ENCODE measurements at places on chromosomes 1 and 21. TPM values are rescaled to one million over a fixed set of nuclear protein-coding genes. Genes with fewer than 3 reads are reported as not detected.
A peak's percentile ranks its signal among the peaks of the same experiment; 100 is the strongest.

Gene KIF2C
- 72.9 TPM for total RNA-seq

Gene ANGPTL7
- total RNA-seq, result not detected

- H3K4me1 ChIP-seq, result peaks cover 97% of the 10 kb centered on the region
- peaks cover 71% of the 10 kb centered on the region for H3K36me3 ChIP-seq
- peak overlapping the region; percentile 85 for H3K4me3 ChIP-seq
- peak overlapping the region; percentile 100 for H3K27ac ChIP-seq
- H3K27me3 ChIP-seq, result no peaks in the 10 kb centered on the region
These were observed 33.3 kb downstream of the EIF2D start for GRCh38 chr1:206578978-206579374.

Gene KCNN3
- 0.36 TPM for total RNA-seq

Gene MYOG
- not detected for total RNA-seq

DNA sequence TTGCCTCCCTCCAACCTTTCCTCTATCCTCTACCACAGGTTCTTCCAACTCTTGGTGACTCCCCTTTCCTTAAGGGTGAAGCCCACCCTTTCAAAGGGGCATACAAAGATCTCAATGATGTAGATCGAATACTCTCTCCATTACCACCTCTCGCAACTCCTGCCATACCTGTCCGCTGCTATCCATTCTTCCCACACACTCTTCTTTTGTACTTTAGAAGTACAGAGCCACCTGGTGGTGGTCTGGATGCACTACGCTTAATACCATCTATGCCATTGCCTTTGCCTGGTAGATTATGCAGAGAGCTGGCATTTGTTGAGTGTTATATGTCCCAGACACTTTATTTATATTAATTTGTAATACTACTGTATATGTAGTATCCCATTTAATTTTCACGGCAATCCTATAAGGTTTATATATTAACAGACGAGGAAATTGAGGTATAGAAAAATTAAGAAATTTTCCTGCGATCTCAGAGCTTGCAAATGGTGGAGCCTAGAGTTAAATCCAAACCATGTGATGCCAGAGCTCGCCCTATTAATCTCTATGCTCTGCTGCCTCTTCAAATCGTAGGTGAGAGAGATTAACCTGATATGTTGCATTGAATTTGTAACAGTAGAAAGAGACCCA, 22.9 kb downstream of the TSHB start:
- no peak overlapping the region for H3K4me3 ChIP-seq
- peaks cover 6% of the 10 kb centered on the region for H3K27me3 ChIP-seq
- peaks cover 13% of the 10 kb centered on the region for H3K4me1 ChIP-seq
- H3K27ac ChIP-seq, result no peak overlapping the region

DNA sequence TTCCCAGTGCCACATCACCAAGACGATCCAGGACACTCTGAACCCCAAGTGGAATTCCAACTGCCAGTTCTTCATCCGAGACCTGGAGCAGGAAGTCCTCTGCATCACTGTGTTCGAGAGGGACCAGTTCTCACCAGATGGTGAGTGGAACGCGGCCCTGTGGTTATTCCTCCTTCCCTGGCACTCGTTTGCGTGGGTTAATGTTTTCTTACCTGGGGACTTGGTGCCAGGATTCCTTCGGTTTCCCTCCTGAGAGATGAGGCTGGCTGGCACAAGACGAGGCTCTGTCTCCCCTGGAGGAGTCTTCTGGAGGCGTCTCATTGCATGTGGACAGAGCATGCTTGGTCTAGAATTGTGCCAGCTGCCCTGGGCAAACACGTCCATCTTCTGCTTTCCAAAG, 29.3 kb downstream of the ATP5PO start:
- no peaks in the 10 kb centered on the region for H3K4me1 ChIP-seq
- no peak overlapping the region for H3K4me3 ChIP-seq
- H3K27ac ChIP-seq, result no peak overlapping the region

Gene TMEM82
- not detected for total RNA-seq

DNA sequence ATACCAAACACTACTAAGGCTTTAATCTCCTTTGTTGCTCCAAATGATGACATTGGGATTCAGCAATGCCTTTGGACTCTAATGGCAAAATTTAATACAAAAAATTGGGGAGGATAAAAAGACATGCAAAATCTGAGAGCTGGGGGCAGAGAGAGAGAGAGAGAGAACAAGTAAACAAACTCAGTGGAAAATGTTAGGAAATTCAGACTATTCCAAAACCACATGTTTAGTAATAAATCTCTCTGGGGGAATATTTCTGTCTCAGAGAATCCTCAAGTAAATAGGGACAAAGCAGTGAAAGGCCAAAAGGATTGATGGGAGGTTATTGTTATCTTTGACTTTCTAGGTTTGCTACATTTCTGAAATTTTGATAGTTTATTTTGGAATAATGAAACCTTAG, 65.7 kb downstream of the PLA2G4A start:
- H3K27ac ChIP-seq, result no peak overlapping the region
- H3K4me3 ChIP-seq, result no peak overlapping the region
- DNase-seq, result no peak
- H3K27me3 ChIP-seq, result no peaks in the 10 kb centered on the region

- H3K36me3 ChIP-seq, result no peaks in the 10 kb centered on the region
- H3K27ac ChIP-seq, result no peak overlapping the region
- no peaks in the 10 kb centered on the region for H3K4me1 ChIP-seq
- no peak for DNase-seq
- peaks cover 25% of the 10 kb centered on the region for H3K27me3 ChIP-seq
These were observed 13.5 kb downstream of the TBX15 start for GRCh38 chr1:118974661-118975060.

DNA sequence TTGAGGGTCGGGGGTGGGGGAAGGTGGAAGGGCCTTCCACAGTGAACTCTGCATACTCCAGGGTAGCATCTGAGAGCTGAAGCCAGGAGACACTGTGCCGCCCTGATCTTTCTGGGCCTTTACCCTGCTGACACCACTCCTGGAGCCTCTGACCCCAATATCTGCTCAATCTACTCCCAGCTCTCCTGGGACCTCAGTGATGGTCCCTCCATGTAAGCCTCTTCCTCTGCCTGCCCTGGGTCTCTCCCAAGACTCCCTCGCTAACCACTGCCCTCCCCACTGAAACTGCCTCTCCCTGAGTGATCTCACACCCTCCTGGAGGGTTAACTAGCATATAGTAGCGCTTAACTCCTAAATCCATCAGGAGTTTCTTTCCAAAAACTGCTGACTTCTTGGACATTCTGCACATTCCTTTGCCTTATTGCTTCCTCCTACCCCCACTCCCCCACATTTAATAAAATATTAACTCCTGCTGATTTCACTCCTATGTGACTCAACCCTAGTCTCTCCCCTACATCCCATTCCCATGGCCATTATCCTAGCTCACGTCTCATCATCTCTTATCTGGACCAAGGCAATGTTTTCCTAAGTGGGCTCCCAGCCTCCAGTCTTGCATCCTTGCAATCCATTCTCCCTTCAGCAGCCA, 145.6 kb downstream of the HMGB4 start:
- H3K4me3 ChIP-seq, result no peak overlapping the region
- H3K27ac ChIP-seq, result no peak overlapping the region
- H3K36me3 ChIP-seq, result no peaks in the 10 kb centered on the region
- DNase-seq, result no peak

Gene MEGF6
- 2.1 TPM for total RNA-seq

- H3K4me1 ChIP-seq, result peaks cover 43% of the 10 kb centered on the region
- peaks cover 3% of the 10 kb centered on the region for H3K27me3 ChIP-seq
- peaks cover 4% of the 10 kb centered on the region for H3K36me3 ChIP-seq
- H3K27ac ChIP-seq, result peak overlapping the region; percentile 58
- DNase-seq, result peak; percentile 10
These were observed 53.9 kb upstream of the TIAM1 start for GRCh38 chr21:31397939-31398338.

- H3K4me1 ChIP-seq, result no peaks in the 10 kb centered on the region
- no peak overlapping the region for H3K4me3 ChIP-seq
- no peak overlapping the region for H3K27ac ChIP-seq
- no peaks in the 10 kb centered on the region for H3K36me3 ChIP-seq
These were observed 216.6 kb upstream of the ZP4 start for GRCh38 chr1:238107322-238107721.

DNA sequence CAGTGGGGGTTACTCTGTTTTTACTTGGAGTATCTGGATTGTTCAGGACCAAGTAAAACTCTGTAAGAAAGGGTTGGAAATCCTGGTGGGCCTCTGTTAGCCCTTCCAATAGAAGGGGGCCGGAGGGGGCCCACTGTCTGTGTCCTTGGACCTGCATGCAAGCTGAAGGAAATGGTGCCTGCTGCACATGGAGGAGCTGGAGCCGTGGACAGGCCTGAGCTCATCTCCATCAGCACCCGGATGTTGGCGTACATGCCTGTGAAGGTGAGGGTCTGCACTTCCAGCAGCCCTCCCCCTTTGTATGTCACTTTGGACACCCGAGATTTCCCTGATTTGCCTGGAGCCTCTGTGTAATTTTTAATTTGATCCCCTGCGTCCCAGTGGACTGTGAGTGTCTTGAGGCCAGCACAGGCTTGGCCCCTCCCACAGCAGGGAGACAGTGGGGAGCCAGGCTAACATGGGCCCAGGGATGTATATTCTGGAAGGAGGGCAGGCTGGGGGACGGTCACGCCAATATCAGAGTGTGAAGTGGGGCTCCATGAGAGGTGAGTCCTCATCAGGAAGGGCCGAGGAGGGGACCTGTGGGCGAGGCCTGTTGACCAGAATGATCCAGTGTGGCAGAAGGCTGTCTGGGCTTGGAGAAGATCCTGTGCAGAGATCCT, 16.8 kb downstream of the GALNT2 start:
- H3K27me3 ChIP-seq, result peaks cover 1% of the 10 kb centered on the region
- H3K4me3 ChIP-seq, result peak overlapping the region; percentile 30
- H3K27ac ChIP-seq, result peak overlapping the region; percentile 83
- H3K36me3 ChIP-seq, result peaks cover 7% of the 10 kb centered on the region
- DNase-seq, result no peak

GRCh38 chr1:38991638-38992411, 749 bp downstream of the AKIRIN1 start:
- H3K4me3 ChIP-seq, result peak overlapping the region; percentile 90
- H3K4me1 ChIP-seq, result peaks cover 40% of the 10 kb centered on the region
- peak overlapping the region; percentile 56 for H3K27ac ChIP-seq
- no peak for DNase-seq

GRCh38 chr1:80882553-80882952, 918.2 kb upstream of the ADGRL2 start:
- DNase-seq, result no peak
- H3K4me3 ChIP-seq, result no peak overlapping the region
- H3K27me3 ChIP-seq, result no peaks in the 10 kb centered on the region
- H3K4me1 ChIP-seq, result no peaks in the 10 kb centered on the region
- H3K27ac ChIP-seq, result no peak overlapping the region
- no peaks in the 10 kb centered on the region for H3K36me3 ChIP-seq

- DNase-seq, result no peak
- no peaks in the 10 kb centered on the region for H3K36me3 ChIP-seq
- H3K4me3 ChIP-seq, result no peak overlapping the region
- no peak overlapping the region for H3K27ac ChIP-seq
- no peaks in the 10 kb centered on the region for H3K4me1 ChIP-seq
- H3K27me3 ChIP-seq, result peaks cover 4% of the 10 kb centered on the region
These were observed 127.0 kb upstream of the F3 start for GRCh38 chr1:94668528-94668927.

DNA sequence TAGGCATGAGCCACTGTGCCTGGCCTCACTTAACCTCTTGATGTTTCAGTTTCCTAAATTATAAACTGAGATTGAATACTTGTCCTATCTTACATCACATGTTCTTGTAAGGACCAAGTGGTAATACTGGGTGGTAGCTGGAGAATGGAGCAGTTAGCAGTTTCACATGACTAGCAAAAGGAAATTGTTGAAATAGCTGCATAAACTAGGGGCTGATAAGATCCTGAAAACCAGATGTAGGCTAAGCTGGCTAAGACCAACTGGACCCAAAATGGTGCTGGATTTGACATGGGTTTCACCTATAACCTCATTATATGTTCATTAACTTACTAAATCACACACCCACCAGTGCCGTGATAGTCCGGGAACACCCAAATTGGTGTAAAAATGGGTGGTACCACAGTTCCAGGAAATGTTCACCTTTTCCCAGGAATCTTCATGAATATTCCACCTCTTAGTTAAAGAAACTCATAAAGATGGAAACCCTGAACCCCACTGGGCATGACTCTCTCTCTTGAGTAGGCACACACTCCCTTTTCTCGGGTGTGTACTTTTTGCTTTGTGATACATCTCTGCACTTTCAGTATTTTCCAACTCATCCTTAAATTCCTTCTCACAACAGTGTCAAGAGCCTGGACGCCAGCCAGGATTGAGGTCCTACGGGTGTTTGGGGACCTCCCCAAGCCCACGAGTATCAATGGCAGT, at the start of gene PAPPA2:
TSS of gene PAPPA2 (plus strand) at position 502 of the 705 bp plus-strand sequence. CDS start 93,148 bp downstream, outside the sequence.
- DNase-seq, result no peak
- H3K4me1 ChIP-seq, result no peaks in the 10 kb centered on the region
- H3K27ac ChIP-seq, result no peak within 1 kb of the TSS
- H3K27me3 ChIP-seq, result no peaks in the 10 kb centered on the region

Gene DNASE2B
- not detected for total RNA-seq

GRCh38 chr1:8115769-8116167, 89.7 kb upstream of the ERRFI1 start:
- H3K4me3 ChIP-seq, result no peak overlapping the region
- no peaks in the 10 kb centered on the region for H3K36me3 ChIP-seq
- DNase-seq, result no peak
- H3K27me3 ChIP-seq, result peaks cover 4% of the 10 kb centered on the region
- no peak overlapping the region for H3K27ac ChIP-seq
- H3K4me1 ChIP-seq, result peaks cover 9% of the 10 kb centered on the region

Gene RGS16
- total RNA-seq, result 143 TPM

GRCh38 chr1:17207046-17207445, 2.1 kb downstream of the PADI1 start:
- H3K36me3 ChIP-seq, result peaks cover 2% of the 10 kb centered on the region
- peak overlapping the region; percentile 15 for H3K27ac ChIP-seq
- no peak for DNase-seq
- peaks cover 15% of the 10 kb centered on the region for H3K4me1 ChIP-seq
- peaks cover 8% of the 10 kb centered on the region for H3K27me3 ChIP-seq
- no peak overlapping the region for H3K4me3 ChIP-seq

DNA sequence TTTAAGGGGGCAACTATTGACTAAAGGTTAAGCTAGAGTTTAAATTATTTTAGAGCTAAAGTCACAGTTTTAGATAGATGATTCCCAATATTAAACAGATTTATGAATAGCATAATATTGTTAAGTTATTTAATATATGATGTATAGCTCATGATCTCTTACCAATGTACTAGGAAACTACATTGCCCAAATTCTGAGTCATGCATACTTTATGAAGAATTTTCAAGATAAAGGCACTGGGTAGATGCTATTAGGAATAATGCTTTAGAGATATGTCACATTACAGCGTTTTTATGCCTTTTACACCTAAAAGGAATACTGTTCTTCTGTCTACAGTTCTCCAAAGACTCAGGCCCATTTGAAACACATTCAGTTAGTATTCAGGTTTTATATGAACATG, 215.1 kb downstream of the NCAM2 start:
- DNase-seq, result no peak
- H3K36me3 ChIP-seq, result no peaks in the 10 kb centered on the region
- no peak overlapping the region for H3K27ac ChIP-seq
- peaks cover 2% of the 10 kb centered on the region for H3K27me3 ChIP-seq
- no peaks in the 10 kb centered on the region for H3K4me1 ChIP-seq

DNA sequence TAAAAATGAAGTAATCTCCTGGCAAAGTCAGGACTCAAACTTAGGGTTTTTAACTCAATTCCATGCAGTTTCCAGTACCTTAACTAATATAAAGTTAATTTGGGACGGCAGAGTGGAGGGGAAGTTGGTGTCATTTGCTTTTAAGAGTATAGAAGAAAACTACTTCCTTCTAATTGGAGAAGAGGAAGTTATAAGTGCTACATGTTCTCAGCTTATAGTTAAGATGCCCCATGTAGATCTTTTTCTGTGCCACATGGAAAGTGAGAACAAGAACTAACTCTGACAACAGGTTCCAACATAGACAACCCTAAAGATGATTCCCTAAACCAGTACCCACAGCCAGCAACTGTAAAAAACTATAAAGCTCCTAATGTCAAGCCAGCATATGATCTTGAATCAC, 11.5 kb downstream of the RRAGC start:
- H3K27ac ChIP-seq, result peak overlapping the region; percentile 55
- no peak for DNase-seq
- no peaks in the 10 kb centered on the region for H3K27me3 ChIP-seq
- no peak overlapping the region for H3K4me3 ChIP-seq
